Activated T-cell treated with anti-CD3 and anti-CD28 coated beads for 1 hour (primary cell): ENCODE measurements at places on chromosomes 5 and 9.

DNA sequence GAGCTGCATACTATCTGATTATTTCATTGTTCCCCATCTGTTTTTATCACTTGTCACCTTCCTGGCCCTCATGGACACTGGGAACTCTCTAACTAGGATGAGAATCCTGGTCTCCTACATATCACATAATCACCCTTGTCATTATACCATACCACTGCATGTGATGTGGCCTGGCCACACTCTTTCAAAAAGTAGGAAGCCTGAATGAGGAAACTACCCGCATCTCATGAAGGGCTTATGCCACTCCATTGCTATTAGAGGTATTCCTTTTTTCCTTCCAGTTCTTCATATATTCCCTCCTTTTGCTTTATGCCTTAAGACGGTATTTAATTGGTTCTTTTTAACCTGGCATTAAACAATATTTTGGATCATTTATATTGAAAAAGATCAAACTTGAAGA, 1341.4 kb upstream of the NUDT12 start:
- no peak for DNase-seq

DNA sequence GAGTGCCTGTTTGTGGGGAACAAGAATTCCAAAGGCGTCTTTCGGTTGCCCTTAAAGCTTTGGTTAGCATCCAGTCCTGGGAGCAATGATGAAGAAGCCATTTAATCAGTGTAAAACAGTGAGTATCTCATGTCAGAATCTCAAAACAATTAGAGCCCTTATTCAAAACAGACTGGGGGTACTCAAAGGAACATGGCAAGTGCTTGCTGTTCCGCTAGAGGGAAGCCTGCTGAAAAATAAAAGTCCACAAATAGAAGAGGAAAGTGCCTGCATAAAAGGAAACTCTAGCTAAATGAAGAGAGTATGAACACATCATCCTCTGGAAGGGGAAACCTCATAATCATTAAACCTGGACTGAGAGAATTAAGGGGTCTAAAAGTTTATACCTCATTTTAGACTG, 26.4 kb downstream of the FBXL7 start:
- DNase-seq = no peak

GRCh38 chr5:125214080-125214479, 467.6 kb upstream of the ZNF608 start:
- DNase-seq = no peak

DNA sequence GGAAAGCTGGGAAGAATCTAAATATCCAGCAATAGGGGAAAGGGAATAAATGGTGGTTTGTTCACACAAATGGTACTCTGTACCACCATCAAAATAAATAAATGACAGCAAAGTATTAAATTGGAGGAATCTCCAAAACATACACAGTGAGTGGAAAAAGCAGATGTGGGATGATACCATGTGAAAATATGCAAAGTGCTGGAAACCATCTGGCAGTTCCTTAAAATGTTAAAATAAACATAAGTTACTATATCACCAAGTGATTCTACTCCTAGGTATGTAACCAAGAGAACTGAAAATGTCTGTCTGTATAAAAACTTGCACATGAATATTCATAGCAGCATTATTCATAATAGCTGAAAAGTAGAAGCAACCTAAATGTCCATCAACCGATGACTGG, 41.9 kb upstream of the TEX48 start:
- no peak for DNase-seq

GRCh38 chr5:91419571-91420537, 36.7 kb upstream of the ARRDC3 start:
- DNase-seq = peak; percentile 70

GRCh38 chr9:87894998-87895625, 12.4 kb downstream of the SPATA31E1 start:
- DNase-seq = no peak

- no peak for DNase-seq
Observed at GRCh38 chr5:168317521-168318147, 26.2 kb downstream of the WWC1 start.

DNA sequence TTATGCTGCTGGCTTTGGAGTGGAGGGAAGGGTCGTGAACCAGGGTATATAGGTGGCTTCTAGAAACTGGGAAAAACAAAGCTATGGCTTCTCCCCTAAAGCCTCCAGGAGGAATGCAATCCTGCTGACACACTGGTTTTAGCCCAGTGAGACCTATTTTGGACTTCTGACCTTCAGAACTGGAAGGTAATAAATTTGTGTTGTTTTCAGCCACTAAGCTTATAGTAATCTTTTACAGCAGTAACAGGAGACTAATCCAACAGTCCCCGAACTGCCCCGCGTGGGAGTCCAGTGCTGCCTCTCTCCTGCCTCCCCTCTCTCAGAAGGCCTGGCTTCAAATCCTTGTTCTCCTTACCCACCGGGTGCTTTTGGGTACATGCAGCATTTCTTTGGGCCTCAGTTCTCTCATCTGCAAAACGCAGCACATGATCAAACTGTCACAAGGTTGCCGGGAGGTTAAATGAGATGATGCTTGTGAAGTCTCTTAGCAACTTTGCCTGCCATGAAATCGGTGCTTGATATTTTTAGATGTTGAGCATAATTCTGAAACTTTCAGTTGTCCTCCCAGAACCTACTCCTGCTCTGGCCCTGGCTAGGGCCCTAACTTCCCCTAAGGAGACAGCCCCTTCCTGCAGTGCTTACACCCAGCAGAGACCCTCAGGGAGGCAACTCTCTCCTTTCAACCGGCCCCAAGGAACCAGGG, 127.3 kb upstream of the BOD1 start:
- no peak for DNase-seq

GRCh38 chr5:100902440-100903038, 543 bp downstream of the ST8SIA4 start:
- DNase-seq = no peak

DNA sequence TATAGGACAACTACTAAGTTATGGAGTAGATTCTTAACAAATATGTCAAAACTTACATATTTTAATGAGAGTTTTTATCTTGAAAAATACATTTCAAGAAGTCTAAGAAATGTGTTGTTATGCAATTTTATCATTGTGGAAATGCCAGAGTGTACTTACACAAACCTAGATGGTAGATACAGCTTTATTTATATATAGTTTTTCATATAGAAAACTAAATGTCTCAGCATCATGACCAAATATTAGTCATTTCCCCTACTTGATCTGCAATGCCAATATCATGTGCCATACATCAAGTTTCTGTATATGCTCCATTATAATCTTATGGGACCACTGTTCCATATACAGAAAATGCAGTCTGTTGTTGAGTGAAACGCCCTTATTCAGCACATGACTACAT, 28.7 kb downstream of the CAST start:
- DNase-seq = no peak

GRCh38 chr5:35623991-35624390, 6.3 kb downstream of the SPEF2 start:
- no peak for DNase-seq

DNA sequence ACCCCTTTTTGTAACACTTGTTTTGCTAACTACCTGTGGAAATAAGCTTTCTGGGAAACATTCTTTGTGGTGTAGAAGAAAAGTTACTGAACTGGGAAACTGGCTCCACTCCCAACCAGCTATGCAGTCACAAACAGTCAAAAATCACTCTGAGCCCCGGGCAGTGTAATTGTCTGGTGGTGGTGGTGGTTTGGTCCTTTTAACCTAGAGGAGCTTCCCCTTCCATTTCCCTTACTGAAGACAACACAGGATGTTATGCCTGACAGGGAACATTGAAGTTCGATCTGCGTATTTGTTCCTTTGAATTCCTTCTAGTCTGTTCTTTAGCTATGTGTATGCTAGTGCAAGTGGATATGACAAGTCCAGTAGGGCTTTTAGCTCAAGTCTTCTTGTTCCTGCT, 56.8 kb upstream of the TBCA start:
- no peak for DNase-seq

GRCh38 chr5:158942217-158942616, 157.5 kb downstream of the EBF1 start:
- no peak for DNase-seq

GRCh38 chr9:98774746-98775145, 21.6 kb downstream of the ANKS6 start:
- DNase-seq = no peak

GRCh38 chr5:1438871-1439270, 6.4 kb downstream of the SLC6A3 start:
- DNase-seq = no peak

- no peak for DNase-seq
Observed at GRCh38 chr5:81065492-81065891, 105.3 kb downstream of the RASGRF2 start.

- DNase-seq = no peak
Observed at GRCh38 chr5:93378073-93378472, 202.9 kb downstream of the NR2F1-AS1 start.

- DNase-seq = no peak
Observed at GRCh38 chr5:179802207-179802883, 4.3 kb downstream of the MGAT4B start.
